ENCODE measurements at places on chromosomes 3 and 15.

DNA sequence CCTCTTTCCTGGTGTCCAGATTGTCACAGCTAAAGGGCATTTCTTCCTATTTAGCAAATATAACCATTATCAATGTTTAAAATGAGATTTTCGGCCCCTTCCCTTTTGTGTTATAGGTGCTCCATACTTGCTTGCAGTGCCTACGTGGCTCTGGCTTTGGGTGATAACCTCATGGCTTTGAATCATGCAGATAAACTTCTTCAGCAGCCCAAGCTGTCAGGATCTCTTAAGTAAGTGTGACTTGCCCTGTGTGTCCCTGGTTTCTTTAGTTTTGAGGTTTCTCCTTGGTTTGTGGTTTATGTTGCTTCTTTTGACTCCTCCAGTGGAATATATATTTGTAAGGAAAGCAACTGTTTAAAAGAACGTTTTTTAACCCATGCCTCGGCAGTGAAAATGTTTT is 58.5 kb upstream of the TRIM71 start:
- DNase-seq = no peak

GRCh38 chr3:181998828-181999227 is 287.1 kb downstream of the SOX2 start:
- no peak for DNase-seq

GRCh38 chr3:124657138-124657537 is 73.1 kb upstream of the UMPS start:
- DNase-seq = no peak

DNA sequence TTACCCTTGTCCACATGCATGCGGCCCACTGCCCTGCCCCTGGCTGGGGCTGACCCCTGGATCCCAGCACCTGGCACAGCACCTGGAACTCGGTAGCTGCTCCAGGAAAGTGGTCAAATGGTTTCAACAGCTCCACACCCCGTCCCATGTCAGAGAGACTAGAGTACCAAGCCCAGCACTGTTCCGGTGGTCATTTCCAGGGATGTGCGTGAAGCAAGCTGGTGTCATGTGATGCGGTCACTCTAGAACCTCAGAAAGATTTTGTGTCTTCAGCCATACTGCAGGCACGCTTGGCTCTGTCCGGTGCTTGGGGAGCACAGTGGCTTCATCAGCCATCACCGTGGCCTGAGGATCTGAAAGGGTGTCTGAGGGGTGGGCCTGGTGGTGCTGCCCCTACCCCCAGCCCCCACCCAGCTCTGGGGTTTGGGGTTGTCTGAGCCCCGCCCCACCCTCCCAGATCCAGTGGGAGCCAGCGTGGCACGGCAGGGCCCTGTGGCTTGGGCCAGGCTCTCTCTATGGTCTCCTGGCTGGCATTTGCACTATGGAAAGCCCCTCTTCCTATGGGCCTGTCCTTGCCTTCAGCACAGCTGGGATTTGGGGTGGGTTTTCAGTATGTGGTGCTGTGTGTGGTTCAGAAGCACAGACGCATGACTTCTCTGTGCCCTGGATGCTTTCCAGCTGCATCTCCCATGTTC is 15.3 kb downstream of the APBA2 start:
- DNase-seq = no peak

GRCh38 chr15:49881866-49882265 is 237.2 kb downstream of the ATP8B4 start:
- no peak for DNase-seq

DNA sequence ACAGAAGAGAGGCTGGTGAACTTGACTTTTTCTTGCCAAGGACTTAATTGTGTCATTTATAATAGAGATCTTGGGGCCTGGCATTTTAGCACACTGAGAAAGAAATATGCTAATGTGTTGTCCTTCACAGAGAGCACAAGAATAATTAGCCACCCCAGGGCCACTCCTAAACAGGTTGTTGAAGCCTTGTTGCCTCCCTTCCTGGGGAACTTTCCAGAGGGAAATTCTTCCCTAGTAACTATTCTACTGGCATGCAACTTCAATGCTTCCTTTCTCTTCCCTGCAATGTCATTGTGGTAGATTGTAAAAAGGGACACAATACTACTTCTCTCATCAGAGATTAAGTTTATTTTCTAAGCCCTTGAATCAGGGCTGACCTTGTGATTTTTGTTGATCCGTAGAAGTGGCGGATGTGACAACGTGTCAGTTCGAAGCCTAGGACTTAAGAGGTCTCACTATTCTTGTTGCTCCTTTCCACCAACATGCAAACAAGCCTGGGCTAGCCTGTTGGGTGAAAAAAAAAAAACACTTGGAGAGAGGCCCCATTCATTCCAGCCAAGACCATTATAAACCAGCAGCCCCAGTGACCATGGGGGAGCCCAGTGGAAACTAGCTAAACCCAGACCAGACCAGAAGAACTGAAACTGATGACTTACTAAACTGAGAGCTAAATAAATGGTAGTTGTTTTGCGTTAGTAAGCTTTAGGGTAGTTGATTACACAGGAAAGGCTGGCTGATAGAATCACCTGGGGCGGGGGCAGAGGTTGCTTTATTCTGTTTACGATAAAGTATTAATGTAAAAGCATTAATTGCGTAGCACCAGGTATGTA is 287.2 kb downstream of the SHQ1 start:
- DNase-seq = no peak

- DNase-seq = no peak
These were observed 328.1 kb upstream of the RGMA start for GRCh38 chr15:93417156-93417555.

GRCh38 chr3:18234717-18235335 is 190.3 kb downstream of the SATB1 start:
- DNase-seq = no peak

DNA sequence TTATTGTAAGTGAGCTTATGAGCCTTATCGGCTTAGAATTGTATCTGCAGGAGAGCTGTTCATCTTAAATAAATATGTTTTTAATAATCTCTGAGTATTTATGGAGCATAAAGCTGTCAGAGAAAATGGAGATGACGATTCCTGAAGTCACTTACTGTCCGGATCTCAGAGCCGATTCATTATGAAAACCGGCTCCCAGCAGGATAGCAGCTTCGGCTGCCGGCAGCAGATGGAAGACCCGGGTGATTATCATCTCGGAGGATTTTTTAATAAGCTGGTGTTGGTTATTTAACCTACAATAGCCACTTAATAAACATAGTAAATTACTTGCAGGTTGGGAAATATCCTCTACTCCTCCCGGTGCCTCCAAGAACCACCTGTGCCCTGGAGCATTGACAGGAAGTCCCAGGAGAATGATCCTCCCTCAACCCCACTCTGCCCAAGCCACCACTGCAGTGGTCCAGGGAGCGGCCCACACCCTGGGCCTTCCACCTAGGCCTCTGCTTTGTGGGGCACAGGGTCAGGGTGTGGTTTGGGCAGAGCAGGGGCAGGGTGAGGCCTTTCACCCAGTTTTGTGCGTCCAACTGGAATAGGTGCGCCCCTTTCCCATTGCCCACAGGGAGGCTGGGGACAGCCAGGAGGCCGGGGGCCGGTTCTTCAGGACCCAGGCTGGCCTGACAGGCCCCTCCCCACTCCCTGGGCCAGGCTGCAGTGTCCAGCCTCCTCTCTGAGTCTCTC is 42.2 kb upstream of the PRR23E start:
- DNase-seq = peak; percentile 79

- DNase-seq = no peak
These were observed 3.0 kb downstream of the TBL1XR1 start for GRCh38 chr3:177194299-177194698.

- DNase-seq = no peak
These were observed 111.6 kb downstream of the TIGIT start for GRCh38 chr3:114405202-114405990.

DNA sequence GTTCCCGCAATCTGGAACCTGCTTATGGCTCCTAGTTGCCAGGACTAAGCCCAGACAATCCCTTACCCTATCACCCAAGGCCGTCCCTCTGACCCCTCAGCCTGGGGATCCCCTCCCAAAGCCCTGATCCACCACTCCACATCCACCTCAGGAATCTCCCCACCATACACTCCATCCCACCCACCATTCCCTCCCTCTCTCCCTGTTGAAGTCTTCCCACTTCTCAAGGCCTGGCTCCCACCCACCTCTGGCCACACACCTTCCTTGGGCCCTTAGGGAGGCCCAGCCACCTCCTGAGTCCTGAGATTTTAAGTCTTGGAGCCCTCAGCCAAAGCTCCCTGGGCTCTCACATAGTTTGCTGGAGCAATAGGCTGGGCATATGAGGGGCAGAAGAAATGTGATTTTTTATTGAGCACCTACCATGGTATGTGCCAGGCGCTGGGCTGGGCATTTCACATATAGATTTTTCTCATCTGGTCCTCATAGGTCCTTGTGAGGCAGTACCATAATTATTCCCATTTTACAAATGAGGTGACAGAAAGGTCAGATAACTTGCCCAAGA is 48.1 kb downstream of the HCN4 start:
- no peak for DNase-seq

DNA sequence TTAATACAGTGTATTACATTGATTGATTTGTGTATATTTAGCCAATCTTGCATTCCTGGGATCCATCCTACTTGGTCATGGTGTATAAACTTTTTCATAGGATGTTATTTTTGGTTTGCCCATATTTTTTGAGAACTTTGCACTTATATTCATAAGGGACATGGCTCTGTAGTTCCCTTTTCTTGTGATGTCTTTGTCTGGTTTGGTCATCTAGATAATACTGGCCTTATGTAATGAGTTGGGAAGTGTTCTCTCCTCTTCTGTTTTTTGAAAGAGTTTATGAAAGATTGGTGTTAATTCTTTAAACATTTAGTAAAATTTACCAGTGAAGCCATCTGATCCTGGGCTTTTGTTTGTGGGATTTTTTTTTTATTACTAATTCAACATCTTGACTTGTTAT is 9.6 kb downstream of the CHST13 start:
- DNase-seq = no peak

- no peak for DNase-seq
These were observed 2.0 kb downstream of the GMNC start for GRCh38 chr3:190860521-190860920.

- DNase-seq = no peak
These were observed 1.3 kb downstream of the LEO1 start for GRCh38 chr15:51970132-51970817.

DNA sequence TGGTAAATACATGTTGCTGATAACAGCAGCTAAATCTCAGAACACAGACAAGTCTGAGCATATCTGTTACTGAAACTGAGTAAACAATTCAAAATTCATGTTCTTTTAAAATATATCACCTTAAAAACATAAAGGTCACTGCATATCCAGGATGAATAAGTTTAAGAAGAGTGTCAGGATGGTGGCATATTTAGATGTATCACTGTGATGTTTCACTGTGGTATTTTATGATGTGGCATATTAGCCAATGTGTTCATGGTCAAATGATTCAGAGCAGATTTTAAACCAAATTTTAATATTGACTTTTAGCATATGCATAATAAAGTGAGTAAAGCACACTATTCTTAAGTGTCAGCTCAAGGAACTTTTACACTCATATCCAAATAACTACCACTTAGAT is 346.4 kb upstream of the DPPA4 start:
- no peak for DNase-seq

DNA sequence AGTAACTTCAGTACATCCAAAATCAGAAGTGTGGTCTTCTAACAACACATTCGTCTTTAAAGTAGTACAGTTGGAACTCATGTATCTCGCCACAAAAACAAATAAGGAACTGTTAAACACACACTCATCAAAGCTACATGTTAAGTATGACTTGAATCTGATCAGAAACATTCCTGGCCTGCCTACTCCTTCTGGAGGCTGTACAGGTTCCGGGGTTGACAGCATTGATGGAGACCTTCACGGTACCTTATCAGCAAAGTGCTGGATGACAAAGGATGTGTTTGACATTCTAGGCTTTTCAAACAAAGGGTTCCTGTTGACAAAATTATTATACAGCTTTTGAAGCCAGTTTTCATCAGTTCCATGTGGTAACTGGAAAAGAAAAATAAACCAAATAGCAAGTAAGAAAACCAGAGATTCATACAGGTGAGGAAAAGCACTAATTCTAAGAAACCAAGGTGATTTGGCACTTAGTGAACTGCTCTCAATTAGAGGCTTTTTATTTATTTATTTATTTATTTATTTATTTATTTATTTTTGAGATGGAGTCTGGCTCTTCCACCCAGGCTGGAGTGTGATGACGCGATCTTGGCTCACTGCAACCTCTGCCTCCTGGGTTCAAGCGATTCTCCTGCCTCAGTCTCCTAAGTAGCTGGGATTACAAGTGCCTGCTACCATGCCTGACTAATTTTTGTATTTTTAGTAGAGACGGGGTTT is 44.3 kb downstream of the MYO5C start:
- DNase-seq = no peak

DNA sequence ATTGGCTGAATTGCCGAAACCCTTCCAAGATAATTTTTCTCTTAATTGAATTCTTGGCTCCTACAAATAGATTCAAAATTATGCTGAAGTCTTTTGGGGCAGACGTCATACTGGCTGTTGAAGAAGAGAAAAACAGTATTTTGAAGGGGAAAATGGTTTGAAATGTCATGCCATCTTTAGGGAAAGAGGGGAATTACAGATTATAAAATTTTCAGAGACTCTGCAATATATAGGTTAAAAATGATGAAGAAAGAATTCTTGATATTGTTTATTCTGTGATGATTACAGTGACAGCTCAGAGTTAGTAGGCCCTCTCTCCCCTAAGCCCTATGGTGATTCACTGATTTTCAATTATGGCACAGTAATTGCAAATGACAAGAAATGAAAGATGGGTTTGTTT is 86.1 kb downstream of the CGNL1 start:
- no peak for DNase-seq

DNA sequence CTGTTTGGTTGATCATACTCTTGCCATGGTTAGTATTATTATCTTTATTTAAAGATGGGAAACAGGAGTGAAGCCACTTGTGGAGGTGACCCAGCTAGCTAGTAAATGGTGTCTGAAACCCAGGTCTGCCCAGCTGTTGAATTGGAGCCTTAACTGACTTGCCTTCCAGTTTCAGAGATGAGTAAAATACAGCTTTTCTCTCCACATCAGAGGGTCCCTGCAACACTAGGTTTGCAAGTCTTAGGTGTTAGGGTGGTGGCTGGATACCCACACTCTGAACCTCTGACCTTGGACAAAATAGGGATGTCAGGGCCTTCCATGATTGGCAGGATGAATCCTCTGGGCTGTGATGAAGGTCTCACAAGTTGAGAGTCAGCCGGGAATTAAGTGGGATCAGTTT is 4.1 kb downstream of the FLNB start:
- no peak for DNase-seq

GRCh38 chr15:86522721-86523120 is 443.1 kb downstream of the AGBL1 start:
- no peak for DNase-seq

DNA sequence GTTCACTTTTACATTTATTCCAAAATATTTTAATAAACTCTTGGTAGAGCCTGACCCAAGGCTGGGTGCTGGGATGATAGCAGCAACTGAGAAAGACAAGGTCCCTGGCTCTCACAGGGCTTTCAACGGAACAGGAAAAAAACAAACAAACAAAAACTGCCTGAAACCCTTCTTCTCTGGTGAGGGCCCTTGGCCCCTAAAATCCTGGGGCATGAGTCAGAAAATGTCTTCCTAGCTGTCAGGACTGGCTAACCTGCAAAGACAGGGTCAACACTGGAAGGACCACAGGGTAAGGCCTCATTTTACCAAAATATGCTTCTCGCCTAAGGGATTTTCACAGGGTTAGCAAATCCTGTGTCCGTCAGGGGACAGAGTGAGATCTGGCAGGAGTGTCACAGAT is 45.7 kb upstream of the WNT5A start:
- DNase-seq = no peak

- DNase-seq = no peak
These were observed 11.5 kb downstream of the RNF168 start for GRCh38 chr3:196492080-196492479.
